ENCODE measurements at places on chromosomes 5 and 9. TPM values are rescaled to one million over a fixed set of nuclear protein-coding genes. Genes with fewer than 3 reads are reported as not detected.

The NEK6 gene
- total RNA-seq, result 84.5 TPM

The ADAMTSL2 gene
- 18.0 TPM for total RNA-seq

The LHX2 gene
- total RNA-seq, result 2.9 TPM

The CLTB gene
- 37.3 TPM for total RNA-seq

The CEL gene
- 7.7 TPM for total RNA-seq

The PLAC8L1 gene
- total RNA-seq, result not detected

The MOB3B gene
- 0.91 TPM for total RNA-seq

The ALDH1A1 gene
- 527 TPM for total RNA-seq

The TERT gene
- total RNA-seq, result 0.10 TPM

The LHFPL2 gene
- 2.4 TPM for total RNA-seq

The COL27A1 gene
- total RNA-seq, result 51.0 TPM

The TLE1 gene
- 36.6 TPM for total RNA-seq

The ZNF366 gene
- 1.7 TPM for total RNA-seq

The AIF1L gene
- 0.83 TPM for total RNA-seq

The CYLC2 gene
- not detected for total RNA-seq

The ZNF462 gene
- 2.2 TPM for total RNA-seq

The TLR4 gene
- 5.3 TPM for total RNA-seq

The EPB41L4B gene
- total RNA-seq, result 51.4 TPM

The IL33 gene
- 9.3 TPM for total RNA-seq

The ARID3C gene
- 8.8 TPM for total RNA-seq

The SPATA31E1 gene
- total RNA-seq, result not detected

The SIT1 gene
- 0.23 TPM for total RNA-seq

The HTR4 gene
- not detected for total RNA-seq

The C9orf153 gene
- total RNA-seq, result 0.15 TPM

The POLR3G gene
- 2.2 TPM for total RNA-seq

The OR2K2 gene
- not detected for total RNA-seq

The HSD17B3 gene
- 1.7 TPM for total RNA-seq

The MCIDAS gene
- not detected for total RNA-seq

The PCDHGB1 gene
- 0.63 TPM for total RNA-seq

The IGFBPL1 gene
- not detected for total RNA-seq

The FBLL1 gene
- total RNA-seq, result 0.15 TPM

The THG1L gene
- total RNA-seq, result 4.1 TPM

The IFNK gene
- not detected for total RNA-seq

All from left lobe of liver (tissue), 2 donors.